ENCODE measurements at places on chromosomes 1 and 21.

DNA sequence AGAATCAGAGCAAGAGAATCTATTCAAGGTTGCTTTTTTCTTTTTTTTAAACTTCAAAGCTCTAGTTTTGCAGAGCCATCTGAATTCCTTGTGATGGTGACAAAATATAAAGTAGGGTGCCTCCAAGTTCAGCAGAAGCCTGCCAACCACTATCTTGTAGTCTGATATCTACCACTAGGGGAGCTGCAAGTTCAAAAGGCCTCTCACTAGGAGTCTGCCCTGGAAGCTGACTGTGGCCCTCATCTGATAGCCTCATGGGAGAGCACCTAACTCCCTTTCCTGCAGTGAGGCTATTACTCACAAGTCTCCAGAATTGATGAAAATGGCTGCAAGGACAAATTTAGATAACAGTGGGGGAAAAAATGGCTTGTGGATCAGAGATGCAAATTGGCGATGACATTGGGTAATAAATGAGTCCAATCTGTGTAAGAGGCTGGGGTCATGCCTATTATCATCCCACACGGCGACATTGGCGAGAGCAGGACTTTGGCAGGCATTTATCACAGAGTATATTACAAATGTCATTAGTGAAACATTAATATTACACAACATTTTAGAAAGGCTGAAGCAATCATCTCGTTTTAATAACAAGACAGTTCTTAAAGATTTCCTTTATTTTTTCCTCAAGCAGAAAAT lies 10.7 kb upstream of the ZP4 start:
- DNase-seq: no peak

DNA sequence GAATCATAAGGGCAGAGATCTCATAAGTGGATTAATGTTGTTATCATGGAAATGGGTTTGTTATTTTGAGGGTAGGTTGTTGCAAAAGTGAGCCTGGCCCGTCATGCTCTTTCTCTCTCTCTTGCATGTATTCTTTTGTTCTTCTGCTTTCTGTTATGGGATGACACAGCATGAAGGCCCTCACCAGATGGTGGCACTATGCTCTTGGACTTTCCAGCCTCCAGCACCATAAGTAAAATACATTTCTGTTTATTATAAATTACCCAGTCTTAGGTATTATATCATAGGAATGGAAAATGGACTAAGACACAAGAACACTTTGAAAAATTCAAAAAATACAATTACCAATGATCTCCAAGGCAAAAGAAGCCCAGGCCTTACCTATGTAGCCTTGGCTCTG lies 676.1 kb downstream of the PTPRU start:
- no peak for DNase-seq

GRCh38 chr1:31931593-31932225 lies 6.5 kb downstream of the PTP4A2 start:
- no peak for DNase-seq

DNA sequence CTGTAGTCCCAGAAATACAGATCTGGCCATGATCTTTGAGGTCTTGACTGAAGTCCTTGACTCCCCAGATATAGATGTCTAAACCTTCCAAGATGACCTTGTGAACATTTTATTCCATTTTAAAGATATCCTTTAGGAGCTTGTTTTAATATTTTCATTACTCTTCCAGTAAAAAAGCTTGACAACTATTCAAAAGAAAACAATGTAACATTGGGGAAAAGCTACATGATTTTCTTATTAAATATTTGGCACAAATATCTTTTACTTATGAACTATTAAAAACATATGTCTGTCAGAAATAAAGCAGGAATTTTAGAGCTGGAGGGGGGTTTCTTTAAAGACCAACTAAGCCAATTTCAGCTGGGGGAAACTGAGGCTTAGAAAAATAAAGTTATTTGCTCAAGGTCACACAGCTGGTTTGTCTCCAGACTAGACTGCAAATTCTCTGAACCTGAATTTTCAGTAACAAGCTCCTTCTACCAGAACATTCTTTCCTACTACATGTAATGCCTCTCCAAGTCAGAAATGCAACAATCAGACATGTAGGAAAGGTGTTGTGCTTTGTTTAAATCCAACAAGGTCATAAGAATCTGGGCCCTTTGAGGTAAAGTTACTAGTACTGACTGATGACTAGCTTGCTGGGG lies 67.0 kb upstream of the PTCH2 start:
- no peak for DNase-seq

- no peak for DNase-seq
These were observed 21.0 kb downstream of the SDE2 start for GRCh38 chr1:225977937-225978748.

DNA sequence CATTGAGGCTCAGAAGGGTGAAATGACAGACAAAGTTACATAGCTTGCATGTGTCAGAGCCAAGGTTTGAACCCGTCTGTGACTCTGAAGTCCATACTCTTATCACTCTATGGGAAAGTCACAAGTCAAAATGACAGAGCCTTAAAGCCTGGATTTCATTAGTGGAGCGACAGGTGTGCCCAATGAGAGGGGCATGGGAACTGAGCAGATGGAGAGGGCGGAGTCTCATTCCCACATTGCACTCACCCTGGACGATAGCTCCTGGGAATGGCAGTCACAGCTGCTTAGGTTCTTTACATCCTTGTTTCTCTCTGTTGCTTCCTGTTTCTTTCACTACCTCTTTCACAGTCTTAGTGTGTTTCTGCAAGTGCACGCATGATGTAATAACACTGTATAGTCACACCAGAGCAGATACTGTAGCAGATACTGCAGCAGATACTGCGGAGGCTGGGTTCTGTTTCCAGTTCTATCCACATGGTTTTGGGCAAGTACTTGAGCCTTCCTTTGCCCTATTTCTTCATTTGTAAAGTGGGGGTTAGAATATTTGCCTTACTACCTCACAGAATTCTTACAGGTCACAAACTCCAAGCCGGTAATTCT lies 127.2 kb downstream of the ZSCAN20 start:
- no peak for DNase-seq

DNA sequence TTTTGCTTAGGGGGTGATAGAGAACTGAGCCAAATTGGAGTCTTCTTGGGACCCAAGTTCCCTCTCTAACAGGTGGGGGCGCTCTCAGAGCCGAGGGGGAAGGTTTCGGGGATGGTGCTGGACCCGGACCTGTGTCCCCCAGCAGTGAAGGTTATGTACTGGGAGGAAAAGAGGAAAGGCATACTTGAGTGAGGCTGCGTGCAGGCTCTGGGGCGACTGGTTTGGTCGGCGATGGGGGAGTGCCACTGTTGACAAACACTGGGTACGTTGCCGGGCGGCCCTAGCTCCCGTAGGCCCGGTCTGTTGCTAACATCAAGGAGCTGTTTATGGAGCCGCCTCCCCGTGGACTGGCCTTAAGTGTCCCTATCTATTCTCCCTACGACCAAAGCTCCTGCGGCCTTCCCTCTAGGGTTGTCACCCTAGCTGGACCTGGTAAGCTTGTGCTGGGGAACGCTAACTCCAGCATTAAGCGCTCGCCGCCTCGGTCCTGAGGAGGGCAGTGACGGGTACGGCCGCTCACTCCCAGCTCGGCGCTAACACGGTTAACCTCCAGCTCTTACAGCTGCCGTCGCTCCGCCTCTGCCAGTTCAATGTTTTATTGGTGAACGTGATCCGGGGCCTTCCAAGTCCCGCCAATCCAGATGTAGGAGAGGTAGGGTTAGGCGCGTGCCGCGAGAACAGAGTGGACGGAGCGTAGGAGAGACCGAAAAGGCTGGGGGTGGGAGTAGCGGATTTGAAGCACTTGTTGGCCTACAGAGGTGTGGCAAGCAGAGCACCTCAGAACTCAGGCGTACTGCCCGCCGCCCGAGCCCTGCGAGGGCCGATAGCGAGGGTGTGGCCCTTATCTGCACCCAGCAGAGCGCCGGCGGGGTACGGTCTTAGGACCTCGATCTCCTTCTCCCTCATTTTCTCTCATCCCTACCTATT lies at the start of gene PPOX:
Gene PPOX, plus strand, starts transcription at position 685 of the 927 bp plus-strand sequence. CDS start 422 bp downstream, outside the sequence.
- peak; percentile 84 for DNase-seq

DNA sequence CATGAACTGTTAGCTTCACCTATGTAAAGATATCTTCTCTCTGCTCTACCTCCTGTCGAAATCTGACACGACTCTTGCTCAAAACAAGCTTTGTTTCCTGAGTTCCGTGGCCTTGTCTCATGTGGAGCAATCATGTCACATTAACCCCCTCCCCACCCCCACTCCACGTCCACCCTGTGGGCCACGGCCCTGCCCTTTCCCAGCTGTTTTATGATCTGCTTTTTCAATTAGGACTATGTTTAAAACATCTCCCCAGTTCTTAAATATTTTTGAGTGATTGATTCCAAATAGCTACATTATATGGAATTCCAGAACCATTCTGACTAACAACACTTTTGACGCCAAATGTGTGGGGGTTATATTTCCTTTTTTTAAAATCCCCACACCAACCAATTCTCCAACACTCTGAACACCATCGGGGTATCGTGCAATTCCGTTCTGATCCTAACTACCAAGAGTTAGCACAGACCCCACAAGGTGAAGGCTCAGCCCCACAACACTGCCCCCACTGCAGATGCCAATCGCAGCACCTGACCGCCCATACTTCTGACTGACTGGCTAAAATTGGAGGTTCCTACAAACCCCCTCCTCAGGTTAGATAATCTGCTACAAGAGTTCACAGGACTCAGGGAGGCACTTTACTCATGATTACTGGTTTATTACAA lies 12.7 kb upstream of the S100A8 start:
- no peak for DNase-seq

Measured in stimulated activated CD8-positive, alpha-beta memory T cell treated with anti-CD3 and anti-CD28 coated beads, Interleukin-2, amount 100 ng/mL, for 1 hour (primary cell).